ENCODE measurements at places on chromosomes 2 and 18.

DNA sequence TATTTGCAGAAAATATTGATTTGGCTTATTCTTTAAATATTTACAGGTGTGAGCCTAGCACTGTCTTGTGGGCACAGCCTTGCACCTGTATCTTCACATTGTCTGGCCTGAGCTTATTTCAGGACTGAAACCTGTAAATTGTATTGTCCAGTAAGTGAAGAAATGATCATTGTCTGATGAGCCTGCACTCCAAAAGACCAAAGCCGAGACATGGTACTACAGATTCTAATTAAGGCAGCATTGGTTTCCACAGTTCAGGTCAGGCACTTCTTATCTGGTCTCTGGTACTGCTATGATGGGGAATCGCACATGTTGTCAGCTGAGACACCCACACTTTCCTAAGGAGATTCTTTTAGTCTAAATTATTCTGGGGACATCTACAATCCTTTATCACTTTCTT, 479.0 kb downstream of the TDRD15 start:
- no peak for DNase-seq
- no peaks in the 10 kb centered on the region for H3K36me3 ChIP-seq
- no peaks in the 10 kb centered on the region for H3K27me3 ChIP-seq
- H3K4me1 ChIP-seq: no peaks in the 10 kb centered on the region

GRCh38 chr2:39755466-39755865, 23.6 kb downstream of the THUMPD2 start:
- H3K27me3 ChIP-seq: no peaks in the 10 kb centered on the region
- no peak overlapping the region for H3K27ac ChIP-seq
- DNase-seq: no peak

- no peaks in the 10 kb centered on the region for H3K27me3 ChIP-seq
- H3K36me3 ChIP-seq: no peaks in the 10 kb centered on the region
- no peak overlapping the region for H3K27ac ChIP-seq
- no peaks in the 10 kb centered on the region for H3K4me1 ChIP-seq
- H3K4me3 ChIP-seq: no peak overlapping the region
- DNase-seq: no peak
Observed at GRCh38 chr2:86543793-86544192, 19.4 kb downstream of the CHMP3 start.

DNA sequence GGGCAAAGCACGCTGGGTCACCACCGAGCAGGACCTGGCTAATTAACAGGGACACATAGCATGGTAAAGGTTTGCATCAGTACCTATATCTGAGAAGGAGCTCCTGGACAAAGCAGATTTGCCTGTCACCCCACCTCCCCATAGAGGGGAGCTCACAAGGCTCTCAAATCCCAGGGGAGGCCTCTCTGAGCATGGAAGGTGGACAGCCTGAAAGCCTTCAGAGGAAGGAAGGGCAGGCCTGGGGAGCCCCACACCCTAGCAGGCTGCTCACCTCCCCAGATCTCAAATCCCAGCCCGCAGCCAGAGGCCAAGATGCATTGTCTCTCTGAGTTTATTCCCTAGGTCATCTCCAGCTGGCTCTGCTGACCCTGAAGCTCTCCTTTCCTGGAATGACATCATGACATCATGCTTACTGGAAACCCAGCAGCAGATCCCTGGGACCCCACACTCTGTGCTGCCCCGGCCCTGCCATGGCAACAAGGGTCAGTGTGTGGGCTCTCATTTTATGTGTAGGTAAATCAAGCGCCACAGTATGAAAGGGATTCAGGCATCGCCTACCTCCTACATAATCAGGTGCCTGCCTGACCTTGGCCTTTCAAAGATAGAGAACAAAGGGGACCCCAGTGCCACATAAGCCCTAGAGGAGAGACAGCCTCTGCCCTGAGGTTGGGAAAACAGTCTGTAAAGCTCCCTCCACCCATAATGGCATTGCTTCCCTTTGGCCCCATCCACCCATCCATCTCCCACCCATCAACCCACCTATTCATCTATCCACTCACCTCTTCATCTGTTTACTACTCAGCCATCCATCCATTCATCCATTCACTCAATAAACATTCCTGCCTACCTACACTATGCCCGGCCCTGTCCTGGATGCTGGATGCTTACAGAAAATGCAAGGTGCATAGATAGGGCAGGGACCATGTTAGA, 15.7 kb upstream of the TEX51 start:
- no peak overlapping the region for H3K27ac ChIP-seq
- H3K36me3 ChIP-seq: no peaks in the 10 kb centered on the region
- no peak overlapping the region for H3K4me3 ChIP-seq
- no peak for DNase-seq
- H3K27me3 ChIP-seq: no peaks in the 10 kb centered on the region
- H3K4me1 ChIP-seq: peaks cover 10% of the 10 kb centered on the region

DNA sequence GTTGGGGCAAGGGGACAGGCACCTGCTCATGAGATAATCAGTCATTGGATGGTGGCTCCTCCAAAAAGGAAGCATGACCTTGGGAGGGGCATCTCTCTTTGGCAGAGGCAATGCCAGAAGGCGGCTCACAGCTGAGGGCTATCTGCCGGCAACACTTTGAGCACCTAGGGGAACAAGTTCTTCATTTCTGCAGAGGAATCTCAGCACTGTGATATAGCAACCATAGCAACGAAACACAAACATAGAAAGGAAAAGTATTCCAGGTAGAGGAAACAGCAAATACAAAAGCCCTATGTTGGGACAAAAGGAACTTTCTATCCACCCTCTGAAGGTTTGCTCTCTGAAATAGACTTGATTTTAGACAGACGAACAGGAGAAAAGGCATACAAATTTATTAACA, 89.1 kb upstream of the NEDD4L start:
- no peaks in the 10 kb centered on the region for H3K4me1 ChIP-seq
- no peak overlapping the region for H3K27ac ChIP-seq
- no peak for DNase-seq
- no peak overlapping the region for H3K4me3 ChIP-seq

- no peaks in the 10 kb centered on the region for H3K36me3 ChIP-seq
- no peak for DNase-seq
- no peaks in the 10 kb centered on the region for H3K4me1 ChIP-seq
- no peak overlapping the region for H3K4me3 ChIP-seq
Observed at GRCh38 chr2:237726401-237726830, 72.2 kb upstream of the RBM44 start.

DNA sequence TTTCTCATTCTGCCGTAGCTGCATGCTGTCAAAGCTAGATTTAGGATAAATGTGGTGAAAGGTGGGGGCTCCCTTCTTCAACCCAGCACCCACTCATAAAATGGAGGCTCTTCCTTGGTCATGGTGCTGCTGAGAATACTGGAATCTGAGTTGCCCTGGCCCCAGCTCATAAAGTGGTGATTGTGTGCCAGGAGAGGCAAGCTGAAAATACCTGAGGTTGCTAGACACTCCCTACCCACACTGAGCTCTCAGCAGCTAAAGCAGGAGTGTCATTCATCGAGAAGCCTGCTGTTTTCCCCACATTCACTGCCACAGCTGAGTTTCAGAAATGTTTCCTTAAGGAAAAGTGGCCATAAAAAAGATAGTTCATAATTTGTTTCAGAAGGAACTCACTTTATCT, 297.1 kb upstream of the RBMS1 start:
- DNase-seq: no peak
- no peaks in the 10 kb centered on the region for H3K4me1 ChIP-seq
- H3K36me3 ChIP-seq: no peaks in the 10 kb centered on the region
- no peaks in the 10 kb centered on the region for H3K27me3 ChIP-seq
- H3K4me3 ChIP-seq: no peak overlapping the region
- no peak overlapping the region for H3K27ac ChIP-seq

GRCh38 chr2:128818248-128818647, 499.6 kb upstream of the HS6ST1 start:
- no peaks in the 10 kb centered on the region for H3K27me3 ChIP-seq
- no peak overlapping the region for H3K4me3 ChIP-seq
- no peaks in the 10 kb centered on the region for H3K36me3 ChIP-seq
- H3K27ac ChIP-seq: no peak overlapping the region
- H3K4me1 ChIP-seq: no peaks in the 10 kb centered on the region

DNA sequence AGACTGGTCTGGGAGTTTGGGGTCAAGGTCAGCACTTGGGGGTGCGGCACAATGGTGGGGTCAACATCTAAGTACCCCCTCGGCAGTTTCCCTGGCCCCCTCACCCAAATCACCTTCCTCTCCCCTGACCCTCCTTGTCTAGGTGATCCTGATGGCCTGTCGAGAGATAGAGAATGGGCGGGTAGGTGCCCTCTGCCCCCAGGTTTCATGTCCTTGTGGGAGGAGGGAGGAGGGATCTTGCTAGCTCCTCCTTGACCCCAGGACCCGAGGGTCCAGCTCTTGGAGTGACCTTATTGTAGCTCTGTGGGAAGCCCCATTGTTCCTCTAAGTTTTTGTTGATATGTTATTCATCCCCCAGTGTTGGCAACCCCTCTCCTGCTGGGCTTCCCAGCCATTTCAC, 3.6 kb downstream of the PTPN18 start:
- DNase-seq: no peak

- H3K4me1 ChIP-seq: no peaks in the 10 kb centered on the region
- H3K36me3 ChIP-seq: no peaks in the 10 kb centered on the region
- H3K27me3 ChIP-seq: peaks cover 4% of the 10 kb centered on the region
- H3K4me3 ChIP-seq: no peak overlapping the region
Observed at GRCh38 chr2:62691186-62691585, 14.3 kb upstream of the EHBP1 start.

- H3K36me3 ChIP-seq: no peaks in the 10 kb centered on the region
Observed at GRCh38 chr18:9594823-9595596, 19.3 kb downstream of the PPP4R1 start.

GRCh38 chr2:64263315-64263714, 119.1 kb upstream of the PELI1 start:
- no peak overlapping the region for H3K27ac ChIP-seq
- H3K4me1 ChIP-seq: peaks cover 7% of the 10 kb centered on the region

DNA sequence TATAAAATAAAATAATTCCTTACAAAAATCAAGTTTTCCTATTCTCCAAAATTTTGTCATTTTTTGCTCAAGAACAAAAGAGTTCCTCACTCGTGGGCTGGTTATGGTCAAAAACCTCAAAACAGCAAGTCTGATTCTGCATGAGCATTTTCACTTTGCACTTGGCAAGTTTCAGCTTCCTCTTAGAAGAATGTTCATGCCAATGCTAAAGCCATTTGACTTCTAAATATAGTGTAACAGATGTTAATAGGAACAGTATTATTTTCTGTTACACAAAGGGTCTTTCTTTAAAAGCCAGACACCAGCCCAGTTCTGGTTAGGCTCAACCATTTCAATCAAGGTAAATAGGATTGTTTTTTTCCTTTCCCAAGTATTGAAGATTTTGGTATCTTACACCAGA, 261.3 kb upstream of the CCDC68 start:
- H3K27ac ChIP-seq: no peak overlapping the region
- H3K36me3 ChIP-seq: no peaks in the 10 kb centered on the region
- H3K4me3 ChIP-seq: no peak overlapping the region
- no peak for DNase-seq

- H3K4me1 ChIP-seq: peaks cover 6% of the 10 kb centered on the region
- no peaks in the 10 kb centered on the region for H3K27me3 ChIP-seq
- H3K27ac ChIP-seq: no peak overlapping the region
- DNase-seq: no peak
Observed at GRCh38 chr2:219448776-219449341, 14.2 kb downstream of the SPEG start.

- peaks cover 5% of the 10 kb centered on the region for H3K4me1 ChIP-seq
- no peaks in the 10 kb centered on the region for H3K27me3 ChIP-seq
Observed at GRCh38 chr2:200477667-200478131, 32.2 kb downstream of the KCTD18 start.

GRCh38 chr18:21662581-21662980, 42.0 kb downstream of the ABHD3 start:
- no peaks in the 10 kb centered on the region for H3K27me3 ChIP-seq
- H3K27ac ChIP-seq: no peak overlapping the region
- H3K36me3 ChIP-seq: peaks cover 16% of the 10 kb centered on the region

DNA sequence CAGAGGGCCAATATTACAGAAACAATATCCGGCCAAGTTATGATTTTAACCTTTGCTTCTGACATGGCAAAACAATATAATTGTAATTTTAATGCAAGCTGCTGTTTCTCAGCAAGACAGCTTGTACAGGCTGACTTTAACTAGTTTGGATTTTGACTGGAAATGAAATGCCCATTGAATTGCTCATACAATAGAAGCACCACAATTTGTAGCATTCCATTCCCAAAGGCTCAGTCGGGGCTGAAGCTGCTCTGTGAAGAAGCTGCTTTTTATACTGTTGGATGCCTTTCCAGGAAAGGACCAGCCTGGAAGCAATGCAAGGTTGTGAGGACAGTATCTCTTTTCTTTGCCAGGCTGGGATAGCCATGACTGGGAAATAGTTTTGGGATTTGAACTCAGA, 677.0 kb upstream of the FANCL start:
- no peak overlapping the region for H3K27ac ChIP-seq
- no peaks in the 10 kb centered on the region for H3K36me3 ChIP-seq
- no peak for DNase-seq
- H3K27me3 ChIP-seq: no peaks in the 10 kb centered on the region

- peak overlapping the region; percentile 71 for H3K4me3 ChIP-seq
- no peak for DNase-seq
- H3K4me1 ChIP-seq: no peaks in the 10 kb centered on the region
- H3K27ac ChIP-seq: no peak overlapping the region
- no peaks in the 10 kb centered on the region for H3K36me3 ChIP-seq
- peaks cover 10% of the 10 kb centered on the region for H3K27me3 ChIP-seq
Observed at GRCh38 chr18:26656944-26657536, 108.7 kb upstream of the KCTD1 start.

- H3K4me1 ChIP-seq: peaks cover 8% of the 10 kb centered on the region
- no peaks in the 10 kb centered on the region for H3K36me3 ChIP-seq
- no peak overlapping the region for H3K27ac ChIP-seq
- DNase-seq: no peak
- no peak overlapping the region for H3K4me3 ChIP-seq
- no peaks in the 10 kb centered on the region for H3K27me3 ChIP-seq
Observed at GRCh38 chr2:197934261-197934933, 130.0 kb downstream of the PLCL1 start.

DNA sequence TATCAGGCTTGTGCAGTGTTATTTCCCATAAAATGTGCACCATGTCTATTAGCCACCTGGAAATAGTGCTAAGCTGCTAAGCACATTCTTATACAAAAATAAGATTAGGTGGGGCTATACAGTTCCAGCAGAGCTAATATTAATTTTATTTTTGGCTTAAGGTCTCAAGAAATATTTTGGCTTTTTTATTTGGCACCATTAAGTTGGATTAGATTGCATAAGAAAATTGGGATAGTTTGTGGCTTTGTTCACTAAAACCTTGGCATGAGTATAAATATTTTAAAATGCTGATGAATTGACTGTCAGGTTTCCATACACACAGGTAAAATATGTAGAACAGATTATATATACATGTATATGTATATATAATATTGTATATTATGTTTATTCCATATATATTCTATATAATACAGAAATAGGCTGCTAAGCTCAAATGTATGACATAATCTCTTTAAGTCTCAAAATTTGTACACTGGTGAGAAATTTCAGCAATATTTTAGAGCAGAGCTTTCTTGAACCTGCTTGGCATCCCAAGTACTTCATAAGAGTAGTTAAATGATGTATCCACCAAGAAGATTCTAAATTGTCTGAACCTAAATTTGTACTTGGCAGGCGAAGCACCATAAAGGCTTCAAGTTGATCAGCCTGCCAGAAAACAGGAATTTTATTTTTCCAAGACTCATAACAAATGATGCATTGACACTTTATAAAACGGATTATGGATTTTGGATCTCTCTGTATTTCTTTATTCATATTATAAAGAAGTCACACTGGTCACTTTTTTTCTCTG, 32.6 kb downstream of the CCDC102B start:
- H3K27ac ChIP-seq: no peak overlapping the region
- H3K36me3 ChIP-seq: no peaks in the 10 kb centered on the region
- DNase-seq: no peak
- no peak overlapping the region for H3K4me3 ChIP-seq
- H3K27me3 ChIP-seq: no peaks in the 10 kb centered on the region

All from T-cell (primary cell).